HTR-8/SVneo (cell line): ENCODE measurements at places on chromosomes 16 and 17.

- DNase-seq, result no peak
These were observed 193.2 kb upstream of the ASIC2 start for GRCh38 chr17:33486135-33486885.

GRCh38 chr17:39132192-39132610 lies 19.2 kb downstream of the PLXDC1 start:
- no peak for DNase-seq

- peak; percentile 65 for DNase-seq
These were observed at the start of gene HOXB2 for GRCh38 chr17:48545022-48545375. Gene HOXB2 (minus strand): TSS chr17:48545109. CDS start chr17:48544911, 198 bp downstream.

DNA sequence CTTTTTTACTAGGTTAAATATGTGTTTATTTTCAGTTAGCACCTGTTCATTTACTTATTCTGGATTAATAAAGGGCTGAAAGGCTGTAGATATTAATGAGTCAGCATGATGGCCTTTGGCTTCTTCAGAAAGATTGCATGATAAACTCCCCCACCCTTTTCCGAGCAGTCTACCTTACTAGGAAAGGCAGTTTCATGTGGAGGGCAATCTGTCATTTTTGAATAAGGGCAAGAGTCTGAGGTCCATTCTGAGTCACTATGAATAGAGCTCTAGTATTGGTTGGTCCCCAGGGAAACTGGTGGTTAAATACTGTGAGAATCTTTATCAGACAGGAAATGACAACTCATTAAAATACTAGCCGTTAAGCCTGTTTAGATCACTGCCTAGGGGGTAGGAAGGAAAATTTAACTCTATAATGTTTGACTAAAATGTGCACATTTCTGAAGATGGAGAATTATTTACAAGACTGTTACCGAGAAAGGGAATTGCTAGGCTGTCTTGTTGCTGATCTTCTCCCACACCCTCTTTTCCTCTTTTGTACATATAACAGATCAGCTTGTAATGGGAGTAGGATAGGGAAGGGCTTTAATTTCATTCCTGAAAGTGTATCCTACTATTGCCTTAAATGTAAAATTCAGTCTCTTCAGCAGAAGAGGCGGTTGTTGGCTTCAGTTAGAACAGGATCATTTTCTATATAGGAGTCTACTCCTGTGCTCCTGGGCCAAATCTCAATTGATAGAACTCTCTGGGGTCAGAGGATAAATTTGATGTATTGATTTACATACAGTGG lies 63.3 kb downstream of the TUBD1 start:
- DNase-seq, result peak; percentile 95

DNA sequence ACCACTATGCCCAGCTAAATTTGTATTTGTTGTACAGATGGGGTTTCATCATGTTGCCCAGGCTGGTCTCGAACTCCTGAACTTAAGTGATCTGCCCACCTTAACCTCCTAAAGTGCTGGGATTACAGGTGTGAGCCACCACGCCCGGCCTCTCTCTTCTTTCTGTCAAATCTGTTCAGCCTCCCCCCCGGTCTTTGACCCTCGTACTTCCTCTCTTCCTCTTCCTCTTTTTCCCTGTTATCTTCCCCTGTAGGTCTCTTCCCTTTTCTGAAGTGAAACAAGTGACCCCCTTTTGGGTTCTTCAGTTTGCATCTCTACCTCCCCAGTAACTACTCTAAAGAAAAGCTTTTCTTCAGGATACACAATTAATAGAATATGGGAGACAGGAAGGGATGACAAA lies 31.7 kb upstream of the DHX40 start:
- DNase-seq, result no peak

DNA sequence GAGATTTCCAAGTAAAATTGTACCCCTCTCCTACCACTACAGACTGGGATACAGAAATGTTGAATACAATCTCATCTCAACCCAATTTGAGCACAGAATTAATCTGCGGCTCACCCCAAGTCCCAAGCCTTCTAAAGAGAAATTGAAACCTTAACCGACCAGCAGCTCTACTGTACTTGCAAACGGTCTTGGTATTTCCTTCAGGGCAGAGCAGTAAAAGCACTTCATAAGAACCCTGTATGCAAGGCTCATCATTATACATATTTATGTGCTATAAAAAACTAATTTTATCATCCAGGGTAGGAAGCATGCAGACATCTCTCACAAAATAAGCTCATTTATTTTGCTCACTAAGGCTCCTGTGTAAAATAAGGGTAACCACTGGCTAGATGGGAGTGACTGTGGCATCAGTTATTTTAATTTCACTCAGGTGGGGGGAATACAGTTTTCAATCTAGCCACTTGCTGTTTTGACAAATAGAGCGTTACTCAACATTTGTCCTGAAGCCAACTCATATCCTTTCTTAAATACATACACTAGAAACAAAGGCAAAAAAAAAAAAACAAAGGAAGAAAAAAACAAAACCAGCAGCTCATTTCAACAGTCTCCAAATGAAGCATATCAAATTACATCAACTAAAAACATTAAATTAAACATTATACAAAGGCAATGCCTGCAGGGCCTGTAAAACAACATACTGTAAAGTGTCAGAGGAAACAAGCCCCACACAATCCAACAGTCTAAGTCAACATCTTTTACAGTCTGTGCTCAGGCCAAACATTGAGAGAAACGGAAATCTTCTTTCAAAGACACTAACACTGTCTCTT lies 65.0 kb downstream of the PARN start:
- no peak for DNase-seq

DNA sequence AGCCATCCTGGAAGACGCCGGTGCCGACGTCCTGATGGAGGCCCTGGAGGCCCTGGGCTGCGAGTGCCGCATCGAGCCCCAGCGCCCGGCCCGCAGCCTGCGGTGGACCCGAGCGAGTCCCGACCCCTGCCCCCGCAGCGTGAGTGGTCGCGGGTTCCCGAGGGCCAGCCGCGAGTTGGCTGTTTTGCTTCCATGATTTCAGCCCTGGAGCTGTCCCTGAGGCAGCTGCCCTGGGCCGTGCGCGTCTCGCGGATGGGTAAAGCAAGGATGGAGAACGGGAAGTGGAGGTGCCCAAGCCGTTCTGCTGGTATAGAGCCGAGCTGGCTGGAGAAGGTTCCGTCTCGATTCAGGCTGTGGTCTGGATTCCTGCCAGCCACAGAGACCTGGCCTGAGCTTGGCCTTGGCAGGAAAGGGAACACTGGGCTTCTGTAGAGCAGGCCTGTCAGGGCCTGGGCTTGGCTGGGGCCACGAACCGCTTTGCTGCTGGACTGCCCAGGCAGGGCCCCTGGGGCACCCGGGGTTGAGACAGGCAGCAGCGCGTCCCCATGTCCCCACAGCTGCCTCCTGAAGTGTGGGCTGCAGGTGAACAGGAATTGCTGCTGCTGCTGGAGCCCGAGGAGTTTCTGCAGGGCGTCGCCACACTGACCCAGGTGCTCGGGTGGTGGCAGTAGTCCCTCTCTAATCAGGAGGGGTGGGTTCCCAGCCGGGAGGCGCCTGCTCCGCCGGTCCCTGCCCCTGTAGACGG lies 941 bp upstream of the MRPS34 start:
- DNase-seq, result no peak

DNA sequence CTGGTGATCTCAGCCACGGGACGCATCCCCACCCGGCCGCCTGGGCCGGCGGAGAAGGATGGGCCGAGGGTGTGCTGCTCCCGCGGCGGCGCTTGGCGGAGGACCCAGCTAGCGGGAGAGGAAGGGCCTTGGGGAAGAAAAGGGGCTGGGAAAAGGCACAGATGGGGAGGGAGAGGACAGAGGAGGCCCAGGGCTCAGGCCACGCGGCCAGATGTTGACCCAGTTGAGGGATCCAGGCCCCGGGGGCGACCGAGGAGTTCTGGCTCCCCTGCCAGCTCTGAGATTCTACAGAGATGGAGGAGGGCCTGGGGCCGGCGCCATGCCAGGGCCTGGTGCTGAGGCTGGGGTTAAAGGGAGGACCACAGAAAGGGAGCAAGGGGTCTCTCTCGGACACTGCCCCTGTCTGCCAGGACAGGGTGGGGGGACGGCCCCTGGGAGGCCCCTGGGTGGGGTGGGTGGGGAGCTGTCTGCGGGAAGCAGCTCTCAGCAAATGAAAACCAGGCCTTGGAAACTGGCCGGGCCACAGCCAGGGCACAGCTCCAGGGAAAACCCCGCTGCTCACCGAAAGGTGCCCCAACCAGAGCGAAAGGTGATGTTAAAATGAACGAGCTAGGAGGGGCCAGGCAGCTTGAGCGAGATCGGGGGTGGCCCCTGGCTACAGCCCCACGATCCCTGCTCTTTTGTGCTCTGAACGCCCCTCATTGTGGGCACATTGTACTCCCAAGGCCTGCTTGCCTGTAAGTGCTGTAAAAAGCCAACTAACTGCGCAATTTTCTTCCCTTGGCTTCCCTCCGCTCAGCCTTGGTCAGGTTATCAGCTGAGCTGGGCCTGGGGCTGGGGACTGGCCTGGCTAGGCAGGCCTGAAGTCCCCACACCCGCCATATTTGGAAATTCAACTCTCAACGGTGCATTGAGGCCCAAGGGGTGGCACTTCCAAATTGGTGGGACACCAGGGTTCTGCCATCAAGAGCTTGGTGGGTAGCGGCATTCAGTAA lies 191.4 kb downstream of the ZNF423 start:
- no peak for DNase-seq

GRCh38 chr17:10474536-10474935 lies 5.2 kb upstream of the MYH4 start:
- no peak for DNase-seq

DNA sequence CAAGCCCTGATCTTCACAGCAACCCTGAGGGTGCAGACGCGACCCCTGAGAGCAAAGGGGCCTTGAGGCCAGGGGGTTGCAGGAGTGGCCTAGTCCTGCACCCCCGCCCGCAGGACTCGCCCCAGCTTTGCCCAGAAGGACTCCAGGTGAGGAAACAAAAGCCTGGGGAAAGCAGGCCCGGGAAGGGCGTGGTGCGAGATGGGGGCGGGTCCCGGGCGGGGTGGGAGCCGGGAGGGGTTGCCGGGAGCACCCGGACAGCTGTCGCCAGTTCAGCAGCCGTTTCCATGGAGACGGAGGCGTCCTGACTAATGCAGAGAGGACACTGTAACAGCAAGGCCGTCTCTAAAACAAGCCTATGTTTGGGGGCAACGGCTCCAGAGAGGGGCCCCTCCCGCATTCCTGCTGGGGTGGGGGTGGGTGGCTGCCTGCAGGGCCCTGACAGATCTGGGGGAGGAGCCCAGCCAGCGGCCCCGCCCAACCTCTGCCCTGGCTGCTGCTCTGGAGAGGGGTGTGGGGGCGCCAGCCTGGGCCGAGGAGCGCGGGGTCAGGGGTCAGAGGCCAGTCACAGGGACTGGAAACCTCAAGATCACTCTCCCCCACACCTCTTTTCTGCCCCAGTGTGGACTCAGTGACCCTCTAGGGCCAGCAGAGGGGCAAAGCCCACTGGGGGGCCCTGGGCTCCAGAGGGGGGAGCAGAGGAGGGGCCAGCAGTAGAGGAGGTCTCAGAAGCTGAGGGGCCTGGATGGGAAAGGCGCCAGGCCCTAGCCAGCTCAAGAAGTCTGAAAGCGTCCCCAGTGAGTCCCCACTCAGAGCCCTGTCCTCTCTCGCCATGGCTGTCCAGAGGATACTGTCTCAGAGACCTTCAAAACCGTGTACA lies 3.1 kb upstream of the TPPP3 start:
- no peak for DNase-seq

- peak; percentile 92 for DNase-seq
These were observed 27.5 kb downstream of the ZCCHC14 start for GRCh38 chr16:87465306-87465705.

- no peak for DNase-seq
These were observed 10.2 kb downstream of the IL4R start for GRCh38 chr16:27323781-27324561.

- no peak for DNase-seq
These were observed 43.9 kb upstream of the AQP8 start for GRCh38 chr16:25172831-25173230.

DNA sequence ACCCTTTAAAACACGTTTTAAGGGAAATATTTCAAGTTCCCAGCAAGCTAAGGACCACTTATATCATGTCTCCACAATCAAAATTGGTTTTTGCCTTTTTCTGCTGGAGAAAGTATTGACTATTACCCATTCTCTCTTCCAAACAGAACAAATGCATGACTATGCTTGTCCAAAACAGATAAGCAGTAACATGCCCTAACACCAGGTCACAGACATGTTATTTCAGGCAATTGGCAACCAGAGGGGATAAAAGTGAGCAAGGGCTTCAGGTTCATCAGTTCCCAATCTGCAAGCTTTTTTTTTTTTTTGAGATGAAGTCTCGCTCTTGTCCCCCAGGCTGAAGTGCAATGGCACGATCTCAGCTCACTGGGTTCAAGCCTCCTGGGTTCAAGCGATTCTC lies 15.0 kb downstream of the SKA2 start:
- no peak for DNase-seq

- no peak for DNase-seq
These were observed 22.6 kb upstream of the FAM20A start for GRCh38 chr17:68623811-68624210.
